Thoracic aorta (tissue), 2 donors: ENCODE measurements at places on chromosomes 3 and 15.

GRCh38 chr3:37847689-37848088, 14.0 kb upstream of the CTDSPL start:
- no peak for DNase-seq

DNA sequence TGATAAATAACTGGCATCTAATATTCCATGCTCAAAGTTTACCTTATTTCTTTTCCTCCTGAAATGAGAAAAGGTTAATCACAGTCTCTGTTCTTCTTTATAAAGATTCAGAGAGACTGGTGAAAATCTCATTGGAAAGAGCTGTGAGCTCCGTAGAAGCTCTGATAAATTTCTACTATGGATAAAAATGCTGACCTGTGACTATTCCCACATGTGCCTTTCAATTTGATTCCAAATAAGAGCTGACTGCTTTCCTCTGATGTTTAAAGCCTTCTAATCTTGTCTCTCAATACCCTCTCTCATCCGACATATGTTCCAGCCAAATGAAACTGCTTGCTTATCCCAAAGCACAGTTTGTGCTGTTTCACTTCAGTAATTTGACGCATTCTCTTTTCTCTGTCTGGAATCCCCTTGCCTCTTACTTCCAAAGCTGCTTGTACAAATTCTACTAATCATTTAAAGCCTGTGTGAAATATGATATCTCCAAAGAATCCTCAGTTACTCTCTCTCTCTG, 130.1 kb downstream of the RTP4 start:
- DNase-seq: no peak

DNA sequence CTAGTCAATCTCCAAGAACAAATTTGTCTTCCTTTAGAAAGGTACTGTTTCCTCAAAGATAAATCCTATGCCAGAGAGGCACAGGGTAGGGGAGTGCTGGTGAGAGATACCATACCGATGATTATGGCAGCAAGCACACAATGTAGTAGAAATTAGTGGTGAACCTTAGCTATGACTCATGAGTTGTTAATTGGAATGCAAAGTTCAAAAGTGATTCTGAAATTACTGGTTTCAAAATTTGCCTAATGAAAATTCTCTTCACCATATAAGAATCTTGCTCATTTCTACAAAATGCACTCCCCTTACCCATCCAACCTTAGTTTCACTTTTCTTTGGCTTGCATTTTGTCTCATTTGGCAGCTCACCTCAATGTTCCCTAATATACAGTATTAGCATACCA, 139.5 kb upstream of the SLC2A2 start:
- DNase-seq: no peak

DNA sequence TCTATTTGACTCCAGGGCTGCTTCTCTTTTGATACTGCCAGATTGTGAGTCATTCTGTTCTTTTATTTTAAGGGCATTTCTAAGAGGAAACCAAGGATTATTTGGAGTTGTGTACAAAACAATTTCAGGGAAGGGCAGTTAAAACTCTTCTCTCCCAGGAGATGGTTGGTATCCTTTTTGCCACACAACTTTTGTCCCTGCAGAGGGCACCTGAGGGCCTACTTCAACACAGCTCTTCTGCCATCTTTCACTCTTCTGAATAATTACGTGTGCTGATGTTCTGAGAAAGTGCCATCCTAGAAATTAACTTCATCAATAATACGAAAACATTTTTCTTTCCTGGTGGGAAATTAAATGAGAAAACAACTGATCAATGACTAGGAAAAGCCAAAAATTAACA, 75.7 kb upstream of the GADL1 start:
- no peak for DNase-seq

DNA sequence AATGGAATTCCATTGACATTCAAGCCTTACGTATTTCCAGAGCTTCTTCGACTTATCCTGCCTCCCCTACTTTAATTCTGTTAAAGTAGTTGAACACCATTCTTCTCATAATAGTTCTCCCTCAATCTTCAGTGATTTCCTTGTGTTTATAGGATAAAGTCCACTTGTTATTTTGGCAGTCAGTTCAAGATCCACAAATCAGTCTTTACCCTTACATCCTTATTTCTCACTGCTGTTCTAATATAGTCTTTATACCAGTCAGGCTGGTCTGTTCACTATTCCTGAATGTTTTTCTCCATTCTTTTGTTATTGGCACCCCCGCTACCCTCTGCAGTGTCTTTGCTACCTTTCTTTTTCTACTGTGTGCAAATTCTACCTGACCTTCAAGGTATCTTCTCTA, 29.7 kb downstream of the ATP6V1A start:
- DNase-seq: no peak

- DNase-seq: no peak
Observed at GRCh38 chr3:149128821-149129220, 617 bp upstream of the HPS3 start.

DNA sequence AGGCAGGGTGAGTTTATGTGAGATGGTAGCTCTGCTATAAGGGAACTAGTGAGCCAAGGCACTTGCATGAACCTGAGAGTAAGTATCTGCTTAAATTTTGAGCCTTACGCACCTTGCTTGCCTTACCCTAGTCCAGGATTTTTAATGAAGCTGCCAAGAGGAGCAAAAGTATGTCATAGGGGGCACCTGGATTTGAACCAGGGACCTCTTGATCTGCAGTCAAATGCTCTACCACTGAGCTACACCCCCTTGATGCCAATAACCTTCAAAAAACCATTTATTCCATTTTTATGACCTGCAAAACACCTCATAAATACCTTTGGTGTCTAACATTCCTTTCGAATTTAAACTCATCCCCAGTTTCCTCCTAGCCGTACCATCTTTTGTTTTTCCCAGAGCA, 88.3 kb upstream of the ACP3 start:
- no peak for DNase-seq

DNA sequence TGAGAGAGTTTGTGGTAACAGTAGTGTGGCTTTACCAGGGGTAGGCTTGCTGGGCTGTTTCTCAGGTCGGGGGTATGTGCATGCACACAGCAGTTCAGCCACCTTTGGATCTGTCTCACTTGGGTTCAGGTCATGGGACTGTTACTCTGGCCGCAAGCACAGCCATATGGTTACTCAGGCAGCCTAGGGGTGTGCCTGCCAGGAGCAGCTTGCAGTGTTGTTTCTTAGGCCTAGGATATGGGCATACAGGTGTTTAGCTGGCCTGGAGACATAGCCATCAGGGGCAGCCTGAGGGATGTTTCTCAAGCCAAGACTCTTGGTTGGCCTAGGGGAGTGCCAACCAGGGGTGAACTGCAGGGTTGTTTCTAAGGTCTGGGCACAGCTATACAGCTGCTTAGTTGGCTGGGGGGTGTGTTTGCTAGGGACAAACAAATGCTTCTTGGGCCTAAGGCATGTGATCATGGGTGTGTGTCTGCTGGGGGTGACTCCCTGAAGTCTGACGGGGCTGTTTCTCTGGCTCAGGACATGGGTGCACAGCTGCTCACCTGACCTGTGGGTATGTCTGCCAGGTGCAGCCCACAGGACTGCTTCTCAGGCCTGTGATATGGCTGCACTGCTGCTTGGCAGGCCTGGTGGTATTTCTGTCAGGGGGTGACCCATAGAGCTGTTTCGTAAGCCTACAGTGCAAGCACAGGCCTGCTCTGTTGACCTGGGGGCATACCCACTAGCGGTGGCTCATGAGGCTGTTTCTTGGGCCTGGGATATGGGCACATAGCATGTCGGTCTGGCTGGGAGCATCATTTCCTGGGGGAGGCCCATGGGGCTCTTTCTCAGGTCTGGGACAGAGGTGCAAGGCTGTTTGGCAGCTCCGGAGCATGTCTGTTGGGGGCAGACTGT, 168.0 kb upstream of the THRB start:
- DNase-seq: no peak

DNA sequence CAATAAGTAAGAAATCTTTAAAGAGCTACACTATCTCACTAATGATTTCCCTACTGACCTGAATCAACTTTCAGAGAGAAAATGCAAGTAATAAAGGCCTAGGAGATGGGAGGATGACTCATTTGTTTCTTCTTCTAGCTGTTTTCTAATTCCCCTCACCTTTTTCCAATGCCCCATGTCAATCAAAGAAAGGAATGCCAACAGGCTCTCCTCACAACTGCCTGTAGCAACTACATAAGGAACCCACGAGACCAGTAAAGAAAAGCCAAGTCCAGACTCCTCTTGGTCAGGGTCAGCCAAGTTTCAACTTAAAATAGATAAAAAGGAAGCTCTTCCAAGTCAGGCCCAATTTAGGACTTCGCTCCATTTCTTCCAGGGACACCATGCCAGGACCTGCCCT, 201.9 kb downstream of the TNIK start:
- DNase-seq: no peak

GRCh38 chr15:93291380-93291779, 202.4 kb upstream of the RGMA start:
- DNase-seq: no peak

GRCh38 chr3:101084404-101084803, 91.2 kb upstream of the ABI3BP start:
- DNase-seq: no peak

DNA sequence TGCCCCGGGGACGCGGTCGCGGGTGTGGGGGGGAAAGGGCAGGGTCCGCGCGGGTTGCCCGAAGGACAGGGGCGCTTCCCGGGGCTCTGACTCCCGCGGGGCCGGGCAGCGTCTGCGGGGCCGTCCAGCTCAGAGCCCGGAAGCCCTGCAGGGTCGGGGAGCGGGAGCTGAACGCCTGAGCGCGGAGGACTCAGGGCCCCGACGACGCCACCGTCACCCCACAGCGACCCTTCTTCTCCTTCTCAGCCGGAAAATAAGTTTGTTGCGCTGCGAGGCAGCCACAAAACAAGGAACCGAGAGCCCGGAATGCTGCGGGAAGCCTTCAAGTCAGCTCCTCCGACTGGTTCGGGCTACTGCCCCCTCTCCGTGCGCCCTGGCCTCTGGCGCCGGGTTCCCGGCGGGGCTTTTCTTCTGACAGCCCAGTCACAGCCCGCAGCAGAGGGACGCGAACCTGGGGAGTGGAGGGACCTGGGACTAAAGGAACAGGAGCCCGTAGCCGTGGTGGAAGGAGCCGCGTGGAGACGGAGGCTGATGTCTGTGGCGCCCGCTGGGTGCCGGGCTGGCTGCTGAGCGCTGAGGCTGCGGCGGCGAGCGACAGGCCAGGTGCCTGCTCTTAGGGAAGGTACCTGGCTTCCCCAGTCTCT, 484 bp downstream of the CNTN4 start:
- DNase-seq: no peak

GRCh38 chr15:89419370-89419984, 76.9 kb downstream of the RHCG start:
- no peak for DNase-seq

DNA sequence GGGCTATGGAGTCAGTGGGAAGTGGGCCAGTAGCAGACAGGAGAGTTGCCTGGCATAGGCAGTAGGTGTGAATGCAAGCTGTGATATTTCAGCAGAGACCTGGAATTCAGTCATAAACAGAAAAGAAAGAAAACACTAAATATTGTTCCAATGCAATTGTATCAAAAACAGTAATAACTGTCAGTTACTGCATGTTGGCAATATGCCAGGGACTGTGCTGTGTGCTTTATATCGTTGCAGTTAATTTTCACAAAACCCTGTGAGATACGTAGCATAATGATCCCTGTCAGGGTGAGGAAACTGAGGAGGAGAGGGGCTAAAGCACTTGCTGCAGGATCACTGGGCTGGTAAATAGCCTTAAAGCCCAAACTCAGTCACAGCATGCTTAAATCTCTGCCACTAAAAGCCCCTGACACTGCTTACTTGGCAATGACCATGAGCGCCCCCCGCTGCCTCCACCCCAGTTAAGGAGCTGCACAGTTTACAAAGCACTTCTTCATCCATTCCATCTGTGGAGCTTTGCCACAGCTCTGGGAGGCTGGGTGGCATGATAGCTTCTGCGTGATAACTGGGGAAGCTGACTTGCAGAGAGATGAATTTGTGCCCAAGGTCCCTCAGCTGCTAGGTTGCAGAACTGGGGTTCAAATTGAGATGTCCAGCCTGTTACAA, 3.9 kb downstream of the SLC6A1 start:
- DNase-seq: no peak

GRCh38 chr3:50639055-50639494, 22.1 kb downstream of the MAPKAPK3 start:
- no peak for DNase-seq

- DNase-seq: no peak
Observed at GRCh38 chr3:60781935-60782334, 469.3 kb downstream of the FHIT start.

DNA sequence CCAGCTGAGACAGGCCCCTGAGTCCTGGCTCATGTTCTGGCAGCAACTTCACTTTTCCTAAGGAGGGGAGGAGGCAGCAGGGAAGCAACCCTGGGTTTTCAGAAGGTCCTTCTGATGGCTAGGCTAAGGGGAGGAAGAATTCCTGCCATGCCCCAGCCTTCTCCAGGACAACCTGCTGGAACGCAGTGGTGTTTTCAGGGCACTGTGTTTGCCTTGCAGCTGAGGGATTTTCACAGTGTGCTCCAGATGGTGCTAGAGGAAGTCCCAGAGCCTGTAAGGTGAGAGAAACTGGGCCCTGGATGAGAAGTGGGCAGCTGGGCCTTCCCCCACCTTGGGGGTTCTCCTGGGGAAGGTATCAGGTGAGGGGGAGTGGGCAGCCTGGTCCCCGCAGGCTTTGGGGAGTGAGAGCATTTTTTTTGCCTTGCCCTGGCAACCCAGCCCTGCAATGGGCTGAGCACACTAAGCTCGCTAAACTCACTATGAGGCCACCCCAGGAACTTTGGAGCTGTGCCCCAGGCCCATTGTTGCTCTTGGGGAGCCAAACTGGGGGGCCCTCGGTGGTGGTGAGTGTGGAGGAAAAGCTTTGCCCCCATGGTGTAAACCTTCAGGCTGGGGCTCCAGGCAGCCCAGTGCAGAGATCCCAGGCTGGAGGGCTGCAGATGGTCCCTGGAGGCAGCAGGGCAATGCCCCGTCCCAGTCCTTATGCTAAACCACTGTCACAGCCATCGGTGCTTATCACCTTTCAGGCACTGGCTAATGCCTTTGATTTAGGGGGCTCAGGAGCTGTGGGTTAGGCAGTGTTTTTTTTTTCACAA, 41.1 kb downstream of the ACAA1 start:
- no peak for DNase-seq

- no peak for DNase-seq
Observed at GRCh38 chr3:43872901-43873300, 182.2 kb downstream of the ABHD5 start.
